Mesothelial cell of epicardium (in vitro differentiated cells): ENCODE measurements at places on chromosomes 5 and 9. TPM values are rescaled to one million over a fixed set of nuclear protein-coding genes. Genes with fewer than 3 reads are reported as not detected.
A peak's percentile ranks its signal among the peaks of the same experiment; 100 is the strongest.

DNA sequence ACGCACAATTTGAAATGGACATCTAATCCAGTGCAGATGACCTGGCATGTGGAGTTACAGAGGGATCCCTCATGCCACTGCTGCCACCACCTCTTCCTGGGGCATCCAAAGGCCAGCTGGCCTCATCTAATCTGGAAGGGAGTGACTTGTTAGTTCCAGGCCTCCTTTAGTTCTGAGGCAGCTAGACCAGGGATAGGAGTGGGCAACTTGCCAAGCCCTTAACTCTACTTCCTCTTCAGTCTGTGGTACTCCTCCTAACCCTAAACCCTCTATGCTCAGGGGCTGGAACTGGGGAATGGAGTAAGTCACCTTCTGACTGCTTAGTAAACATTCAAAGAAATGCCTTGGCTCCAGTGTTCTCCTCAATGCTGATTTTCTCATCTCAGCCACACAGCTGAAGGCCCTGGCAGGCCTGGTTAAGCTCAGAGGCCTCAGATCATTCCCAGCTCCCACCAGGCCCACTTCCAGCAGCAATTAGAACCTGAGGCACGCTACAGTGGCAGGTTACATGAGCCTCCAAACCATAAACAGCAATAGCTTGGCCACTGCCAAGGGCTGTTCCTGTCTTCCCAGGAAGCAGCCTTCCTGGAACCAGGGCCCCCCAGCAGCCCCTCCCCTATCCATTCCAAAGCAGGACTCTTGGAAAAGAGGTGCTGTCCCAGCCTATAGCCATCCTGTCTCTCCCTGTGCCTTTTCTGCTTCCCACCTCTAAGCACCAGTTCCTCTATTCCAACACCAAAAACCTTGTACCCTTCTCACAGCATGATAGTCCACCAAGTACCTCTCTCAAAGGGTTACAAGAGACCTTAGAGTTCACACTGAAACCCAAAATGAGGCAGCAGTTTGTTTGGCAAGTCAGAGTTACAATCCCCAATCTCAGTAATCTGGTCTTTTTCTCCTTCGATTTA, 2.0 kb downstream of the EIF4EBP3 start:
- peaks cover 15% of the 10 kb centered on the region for H3K36me3 ChIP-seq
- H3K27ac ChIP-seq: peak overlapping the region; percentile 85
- H3K27me3 ChIP-seq: no peaks in the 10 kb centered on the region
- H3K4me1 ChIP-seq: peaks cover 22% of the 10 kb centered on the region
- H3K4me3 ChIP-seq: peak overlapping the region; percentile 42

DNA sequence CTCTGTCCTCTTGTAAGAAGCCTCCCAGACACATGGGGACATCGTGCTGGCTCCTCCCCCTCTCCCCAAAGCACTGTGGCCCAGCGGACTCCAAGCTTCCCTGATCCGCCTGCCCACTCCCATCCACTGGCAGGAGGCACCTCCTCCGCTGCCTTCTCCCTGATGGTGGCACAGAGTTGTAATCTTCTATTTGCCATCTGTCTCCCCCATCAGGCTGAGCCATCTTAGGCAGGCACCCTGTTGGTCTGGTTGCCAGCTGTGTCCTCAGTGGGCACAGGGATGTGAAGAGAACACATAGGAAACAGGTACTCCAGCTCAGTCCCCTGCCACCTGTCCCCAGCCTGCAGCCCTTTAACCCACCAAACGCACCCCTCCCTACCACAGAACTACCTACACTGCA, 5.4 kb upstream of the ZDHHC12 start:
- H3K36me3 ChIP-seq: no peaks in the 10 kb centered on the region
- no peak overlapping the region for H3K27ac ChIP-seq
- no peak overlapping the region for H3K4me3 ChIP-seq
- H3K27me3 ChIP-seq: no peaks in the 10 kb centered on the region

DNA sequence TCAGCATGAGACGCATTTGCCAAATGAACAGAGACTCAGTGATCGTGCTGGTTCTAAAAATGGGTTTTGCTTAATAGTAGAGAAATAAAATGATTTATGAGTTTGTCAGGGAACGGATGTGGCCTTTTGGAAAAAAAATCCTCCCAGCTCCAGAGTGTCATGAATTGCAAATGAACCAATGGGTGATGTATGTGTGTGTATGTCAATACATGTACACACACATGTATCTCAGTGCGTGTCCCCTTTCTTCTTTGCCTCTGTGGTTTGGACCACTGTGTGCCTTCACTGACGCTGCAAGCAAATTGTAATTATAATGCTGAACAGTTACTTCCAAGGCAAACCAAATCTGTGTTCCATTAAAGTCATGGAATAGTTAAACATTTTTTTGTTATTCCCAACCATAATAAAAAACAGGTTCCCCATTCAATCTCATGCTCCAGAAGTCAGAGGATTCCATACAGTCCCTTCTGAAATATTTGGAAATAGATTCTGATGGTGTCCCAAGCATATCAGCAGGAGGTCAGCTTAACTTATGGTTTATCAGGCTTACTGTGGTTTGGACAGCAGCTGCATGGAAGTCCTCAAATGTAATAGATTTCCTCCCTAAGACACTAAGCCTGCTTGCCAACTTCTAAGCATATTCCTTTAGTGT, 630.5 kb downstream of the ACTL7B start:
- no peaks in the 10 kb centered on the region for H3K36me3 ChIP-seq
- no peak overlapping the region for H3K4me3 ChIP-seq
- H3K4me1 ChIP-seq: peaks cover 2% of the 10 kb centered on the region
- no peak overlapping the region for H3K27ac ChIP-seq
- peaks cover 11% of the 10 kb centered on the region for H3K27me3 ChIP-seq

DNA sequence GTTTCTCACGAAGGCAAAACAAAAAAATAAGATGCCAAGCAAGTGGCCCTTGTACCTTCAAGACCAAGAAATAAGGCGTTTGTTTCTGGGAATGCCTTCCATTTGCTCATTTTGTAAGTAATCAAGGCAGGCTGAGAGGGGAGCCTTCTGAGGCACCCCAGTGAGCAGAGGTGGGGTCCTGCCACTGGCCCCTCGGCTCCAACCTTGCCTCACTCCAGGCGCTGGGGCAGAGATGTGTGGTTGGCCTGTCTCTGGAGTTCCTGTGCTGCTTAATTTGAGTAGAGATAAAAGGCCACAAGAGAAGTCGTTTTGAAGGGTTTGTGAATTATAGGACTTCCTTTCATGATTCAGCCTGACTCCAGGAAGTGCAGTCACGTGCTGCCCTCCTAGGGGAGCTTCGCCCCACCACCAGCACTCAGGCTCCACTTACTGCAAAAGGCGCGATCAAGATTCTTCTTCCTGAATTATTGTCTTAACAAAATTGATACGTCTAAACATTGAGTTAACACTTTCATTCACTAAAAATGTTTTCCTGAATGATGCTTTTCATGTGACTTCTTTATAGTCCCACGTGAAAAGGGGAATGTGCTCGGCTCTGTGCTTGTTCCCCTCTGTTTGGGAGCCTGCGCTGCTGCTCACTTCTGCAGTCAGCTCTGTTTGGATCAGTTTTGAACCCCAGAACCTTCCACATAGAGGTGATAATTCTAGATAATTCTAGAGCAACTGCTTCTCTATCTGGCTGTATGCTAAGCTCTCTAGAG, 13.7 kb downstream of the SYK start:
- no peaks in the 10 kb centered on the region for H3K36me3 ChIP-seq
- peaks cover 11% of the 10 kb centered on the region for H3K4me1 ChIP-seq
- H3K27ac ChIP-seq: no peak overlapping the region
- H3K27me3 ChIP-seq: no peaks in the 10 kb centered on the region
- no peak overlapping the region for H3K4me3 ChIP-seq

DNA sequence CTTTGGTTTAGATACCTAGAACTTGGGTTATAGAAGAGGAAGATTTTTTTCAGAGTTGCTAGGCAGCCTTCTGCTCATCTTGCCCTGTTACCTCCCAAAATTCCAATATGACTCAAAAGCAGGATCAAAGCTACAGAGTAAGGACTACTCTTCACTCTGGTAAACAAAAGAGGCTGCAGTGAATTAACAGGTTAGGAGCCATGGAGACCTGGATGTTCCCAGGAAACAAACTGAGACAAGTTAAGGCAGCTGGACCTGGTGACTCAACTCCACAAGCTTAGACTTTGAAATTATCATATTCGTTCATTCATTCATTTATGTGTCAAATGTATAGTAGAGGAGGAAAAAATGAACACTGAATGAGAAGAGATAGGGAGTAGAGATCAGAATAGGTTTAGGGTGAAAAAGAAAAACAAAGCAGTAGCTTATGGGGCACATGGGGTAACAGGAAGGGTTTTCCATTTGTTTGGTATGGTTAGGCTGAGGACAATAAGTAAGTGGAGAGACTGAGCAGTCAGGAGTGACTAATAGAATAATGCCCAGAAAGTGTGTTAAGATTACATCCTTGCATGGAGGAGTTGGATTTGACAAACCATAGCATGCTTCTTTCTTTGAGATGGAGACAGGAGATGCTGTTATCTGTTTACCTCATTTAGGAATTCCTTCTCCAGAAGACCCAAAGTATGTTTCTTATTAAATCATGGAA, 464.0 kb upstream of the ZNF608 start:
- H3K4me1 ChIP-seq: peaks cover 3% of the 10 kb centered on the region
- no peaks in the 10 kb centered on the region for H3K36me3 ChIP-seq
- no peaks in the 10 kb centered on the region for H3K27me3 ChIP-seq

DNA sequence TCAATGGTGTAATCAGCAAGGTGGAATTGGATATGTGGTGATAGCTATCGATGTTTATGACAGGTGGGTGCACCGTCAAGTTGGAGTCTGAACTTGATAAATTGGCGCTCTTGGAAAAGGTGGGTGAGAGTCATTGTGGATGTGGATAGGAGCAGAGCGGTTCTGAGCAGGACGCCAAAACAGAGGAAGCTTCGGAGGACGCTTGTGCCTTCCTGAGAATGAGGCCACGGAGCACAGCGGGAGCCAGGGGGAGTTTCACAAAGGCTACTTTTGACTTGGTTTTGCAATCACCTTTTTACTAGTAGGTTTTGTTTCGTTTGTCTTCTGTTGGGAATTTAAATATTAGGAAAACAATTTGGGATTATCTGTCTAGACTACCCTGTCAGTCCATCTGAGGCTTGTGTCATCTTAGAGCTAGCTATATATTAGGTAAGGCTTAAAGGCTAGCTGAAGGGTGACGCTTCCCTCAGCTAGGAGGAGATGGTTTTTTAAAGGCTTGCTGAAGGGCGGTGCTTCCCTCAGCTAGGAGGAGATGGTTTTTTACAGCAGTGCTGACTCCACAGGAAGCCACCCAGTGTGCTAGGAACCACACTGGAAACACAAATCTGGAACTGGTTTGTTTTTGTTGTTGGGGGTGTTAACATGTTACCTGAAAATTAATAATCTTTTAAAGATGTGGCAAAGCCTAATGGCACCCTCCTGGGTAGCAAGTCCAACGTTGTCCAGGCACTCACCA, 142.4 kb upstream of the IRX4 start:
- H3K27ac ChIP-seq: no peak overlapping the region
- H3K27me3 ChIP-seq: peaks cover 44% of the 10 kb centered on the region
- H3K36me3 ChIP-seq: no peaks in the 10 kb centered on the region
- DNase-seq: no peak
- H3K4me1 ChIP-seq: peaks cover 5% of the 10 kb centered on the region

- peak overlapping the region; percentile 84 for H3K4me3 ChIP-seq
- no peaks in the 10 kb centered on the region for H3K27me3 ChIP-seq
- peak overlapping the region; percentile 70 for H3K27ac ChIP-seq
- DNase-seq: peak; percentile 61
These were observed 586 bp downstream of the HMGXB3 start for GRCh38 chr5:150000990-150001659.

GRCh38 chr9:32371279-32371678, 13.2 kb upstream of the ACO1 start:
- no peaks in the 10 kb centered on the region for H3K36me3 ChIP-seq
- H3K27ac ChIP-seq: no peak overlapping the region
- no peaks in the 10 kb centered on the region for H3K4me1 ChIP-seq
- H3K4me3 ChIP-seq: no peak overlapping the region
- no peak for DNase-seq
- H3K27me3 ChIP-seq: no peaks in the 10 kb centered on the region

DNA sequence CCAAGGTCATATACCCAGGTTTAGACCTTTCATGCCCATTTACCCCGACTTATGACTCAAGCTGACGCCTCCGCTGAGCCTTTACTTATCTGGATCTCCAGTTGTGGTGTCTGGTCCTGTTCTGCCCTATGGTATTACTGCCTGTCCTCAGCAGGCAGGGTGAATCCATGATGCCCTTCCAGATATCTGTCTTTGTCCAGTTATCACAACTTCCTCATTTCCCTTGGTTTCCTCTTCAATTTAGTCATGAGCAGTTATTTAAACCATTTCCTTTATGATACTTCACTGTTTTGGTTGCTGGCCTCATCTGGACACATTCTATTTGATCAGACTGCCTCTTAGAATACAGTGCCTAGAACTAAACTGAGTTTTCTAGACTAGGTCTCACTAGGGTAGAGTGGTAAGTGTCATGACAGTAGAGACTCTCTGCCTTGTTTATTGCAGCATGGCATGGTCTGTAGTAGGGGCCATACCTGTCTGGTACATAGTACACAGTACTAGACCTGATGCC, 93.3 kb downstream of the MELK start:
- no peak for DNase-seq
- no peaks in the 10 kb centered on the region for H3K27me3 ChIP-seq
- H3K36me3 ChIP-seq: peaks cover 12% of the 10 kb centered on the region
- peak overlapping the region; percentile 41 for H3K27ac ChIP-seq
- no peak overlapping the region for H3K4me3 ChIP-seq
- H3K4me1 ChIP-seq: peaks cover 23% of the 10 kb centered on the region

GRCh38 chr5:127406326-127407121, 110.9 kb upstream of the PRRC1 start:
- no peak overlapping the region for H3K4me3 ChIP-seq
- no peaks in the 10 kb centered on the region for H3K36me3 ChIP-seq
- H3K27ac ChIP-seq: no peak overlapping the region
- no peak for DNase-seq
- H3K27me3 ChIP-seq: no peaks in the 10 kb centered on the region

GRCh38 chr5:139638090-139638735, 9.9 kb upstream of the CXXC5 start:
- peak; percentile 44 for DNase-seq
- peak overlapping the region; percentile 53 for H3K4me3 ChIP-seq
- peak overlapping the region; percentile 47 for H3K27ac ChIP-seq
- H3K36me3 ChIP-seq: no peaks in the 10 kb centered on the region
- H3K27me3 ChIP-seq: no peaks in the 10 kb centered on the region

DNA sequence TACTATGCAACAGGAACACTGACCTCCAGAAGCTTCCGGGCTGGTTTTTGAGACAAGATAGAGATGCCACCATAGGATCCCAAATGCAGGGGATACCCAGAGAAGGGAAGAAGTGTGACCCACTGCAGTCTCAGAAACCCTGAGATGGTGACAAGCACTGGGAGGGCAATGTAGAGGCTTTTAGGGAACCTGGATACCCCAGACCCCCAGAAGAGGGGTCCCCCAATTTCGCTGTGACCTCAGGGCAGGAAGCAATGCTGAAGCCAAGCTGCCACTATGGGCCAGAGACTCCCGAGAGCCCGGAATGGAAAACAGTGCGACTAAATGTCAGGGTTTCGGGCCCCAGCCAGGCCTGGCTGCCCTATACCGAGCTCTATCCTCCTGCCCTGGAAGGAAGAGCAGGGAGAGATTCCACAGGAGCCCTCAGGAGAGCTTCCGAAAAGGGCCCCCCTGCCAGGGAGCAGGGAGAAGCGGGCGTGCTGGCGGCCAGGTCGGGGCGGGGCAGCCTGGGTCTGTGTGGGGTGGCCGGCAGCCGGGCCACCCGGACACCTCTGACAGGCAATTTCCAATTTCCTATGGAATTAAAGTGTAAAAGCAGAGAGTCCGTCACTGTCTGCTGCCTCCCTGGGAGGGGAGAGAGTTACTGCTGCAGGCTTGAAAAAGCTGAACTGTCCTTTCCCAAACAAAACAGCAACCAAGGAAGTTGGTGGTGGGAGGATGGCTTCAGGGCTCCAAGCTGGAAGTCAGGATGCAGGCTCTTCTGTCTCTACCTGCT, 154.2 kb downstream of the FGF18 start:
- peaks cover 10% of the 10 kb centered on the region for H3K36me3 ChIP-seq
- H3K4me1 ChIP-seq: no peaks in the 10 kb centered on the region
- H3K27ac ChIP-seq: no peak overlapping the region
- peaks cover 13% of the 10 kb centered on the region for H3K27me3 ChIP-seq
- no peak for DNase-seq

The ADGRD2 gene
- total RNA-seq: 0.62 to 0.78 TPM (median 0.63 TPM) in 3 replicates

The TERT gene
- 0.16 to 0.33 TPM (median 0.20 TPM) in 3 replicates for total RNA-seq

The IFNA21 gene
- total RNA-seq: not detected in 3 replicates

The ZNG1E gene
- total RNA-seq: 52.4 to 54.7 TPM (median 53.7 TPM) in 3 replicates
